ENCODE measurements at places on chromosomes 1 and 21.

DNA sequence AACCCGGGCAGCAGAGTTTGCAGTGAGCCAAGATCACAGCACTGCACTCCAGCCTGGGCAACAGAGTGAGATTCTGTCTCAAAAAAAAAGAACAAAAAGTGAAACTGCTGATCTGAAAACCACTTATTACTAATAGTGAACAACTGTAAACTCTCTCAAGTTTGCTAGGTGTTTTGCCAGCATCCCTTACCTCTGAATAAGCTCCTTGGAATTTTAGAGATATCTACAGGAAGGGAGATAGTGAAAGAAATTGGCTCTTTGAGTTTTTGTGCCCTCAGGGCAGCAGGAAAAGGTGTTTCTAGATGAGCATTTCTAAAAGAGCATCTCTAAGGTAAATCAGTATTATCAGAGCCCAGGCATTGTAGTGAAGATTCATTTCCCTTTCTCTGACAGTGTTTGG lies 27.1 kb downstream of the PARK7 start:
- no peak for DNase-seq

- DNase-seq = no peak
These were observed 211.9 kb upstream of the EDN2 start for GRCh38 chr1:41696381-41696780.

GRCh38 chr1:2575801-2576663 lies 10.5 kb upstream of the PRXL2B start:
- no peak for DNase-seq

DNA sequence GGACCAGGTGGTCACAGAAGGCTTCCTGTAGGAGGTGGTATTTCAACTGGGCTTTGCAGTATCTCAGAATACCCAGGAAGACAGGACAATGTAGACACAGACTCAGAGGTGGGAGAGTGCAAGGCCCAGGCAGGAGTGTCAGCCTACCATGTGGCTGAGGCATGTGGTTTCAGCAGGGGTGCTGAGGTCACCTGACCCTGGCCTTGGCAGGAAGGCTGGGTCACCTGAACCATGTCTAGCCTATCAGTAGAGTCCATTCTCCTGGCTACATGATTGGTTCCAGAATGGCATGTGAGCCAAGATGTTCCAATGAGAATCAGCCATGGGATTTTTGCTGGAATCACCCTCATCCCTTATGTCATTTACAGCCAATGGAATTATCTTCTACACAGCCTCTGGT lies 169.4 kb downstream of the ACTL8 start:
- no peak for DNase-seq

- no peak for DNase-seq
These were observed 137.7 kb upstream of the SMYD2 start for GRCh38 chr1:214143006-214143992.

DNA sequence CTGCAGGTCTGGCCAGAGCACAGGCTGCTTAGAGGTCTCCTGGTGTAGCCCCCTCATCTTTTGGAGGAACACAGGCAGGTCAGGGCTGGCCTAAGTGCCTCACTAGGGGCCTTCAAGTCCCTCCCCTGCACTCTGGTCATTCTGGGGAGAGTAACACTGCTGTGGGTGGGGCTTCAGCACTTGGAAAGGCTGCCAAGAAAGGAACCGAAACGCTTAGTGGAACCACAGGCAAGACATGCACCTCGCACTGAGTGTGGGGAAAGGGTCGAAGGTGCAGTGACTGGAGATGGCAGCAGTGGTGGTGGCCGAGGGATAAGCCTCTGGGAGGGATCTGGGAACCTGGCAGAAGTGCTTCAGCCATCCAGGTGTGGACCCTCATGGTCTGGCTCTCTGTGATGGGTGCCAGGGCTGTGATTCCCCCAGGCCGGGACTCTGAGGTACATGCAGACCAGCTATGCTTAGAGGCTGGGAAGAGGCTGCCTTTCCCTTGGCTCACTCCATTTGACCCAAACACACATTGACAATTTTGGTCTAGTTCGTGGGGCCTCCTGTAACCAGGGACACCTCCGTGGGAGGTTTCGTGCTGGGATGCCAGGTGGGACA lies 182.9 kb upstream of the CSF3R start:
- no peak for DNase-seq

DNA sequence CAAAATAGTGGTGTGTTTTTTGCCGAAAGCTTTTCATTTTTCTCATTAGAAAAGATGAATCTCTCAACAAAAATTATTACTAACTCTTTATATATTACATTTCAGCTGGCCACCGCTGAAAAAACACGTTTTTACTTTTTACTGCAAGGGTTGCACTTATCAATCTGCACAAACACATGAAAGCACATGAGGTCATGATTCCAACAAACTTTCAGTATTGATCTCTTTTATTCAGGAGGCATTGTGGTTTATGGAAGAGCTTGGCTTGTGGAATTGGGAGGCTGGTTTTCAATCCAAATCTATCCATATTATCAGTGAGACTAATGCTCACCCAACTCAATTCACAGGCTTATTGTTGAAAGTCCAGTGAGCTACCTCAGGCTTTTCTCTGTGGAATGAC lies 20.6 kb upstream of the LPGAT1 start:
- no peak for DNase-seq

- DNase-seq = peak; percentile 35
These were observed 1.4 kb downstream of the WDR26 start for GRCh38 chr1:224433041-224433691.

GRCh38 chr1:41724926-41725325 lies 193.8 kb downstream of the HIVEP3 start:
- DNase-seq = no peak

GRCh38 chr1:226972931-226973330 lies 32.8 kb downstream of the COQ8A start:
- no peak for DNase-seq

GRCh38 chr1:201406831-201407406 lies 7.8 kb upstream of the LAD1 start:
- DNase-seq = no peak

Measured in activated T-cell treated with anti-CD3 and anti-CD28 coated beads, Interleukin-2, amount 50 U/mL, for 1 hour (primary cell).